ENCODE measurements at places on chromosomes 3 and 15.

DNA sequence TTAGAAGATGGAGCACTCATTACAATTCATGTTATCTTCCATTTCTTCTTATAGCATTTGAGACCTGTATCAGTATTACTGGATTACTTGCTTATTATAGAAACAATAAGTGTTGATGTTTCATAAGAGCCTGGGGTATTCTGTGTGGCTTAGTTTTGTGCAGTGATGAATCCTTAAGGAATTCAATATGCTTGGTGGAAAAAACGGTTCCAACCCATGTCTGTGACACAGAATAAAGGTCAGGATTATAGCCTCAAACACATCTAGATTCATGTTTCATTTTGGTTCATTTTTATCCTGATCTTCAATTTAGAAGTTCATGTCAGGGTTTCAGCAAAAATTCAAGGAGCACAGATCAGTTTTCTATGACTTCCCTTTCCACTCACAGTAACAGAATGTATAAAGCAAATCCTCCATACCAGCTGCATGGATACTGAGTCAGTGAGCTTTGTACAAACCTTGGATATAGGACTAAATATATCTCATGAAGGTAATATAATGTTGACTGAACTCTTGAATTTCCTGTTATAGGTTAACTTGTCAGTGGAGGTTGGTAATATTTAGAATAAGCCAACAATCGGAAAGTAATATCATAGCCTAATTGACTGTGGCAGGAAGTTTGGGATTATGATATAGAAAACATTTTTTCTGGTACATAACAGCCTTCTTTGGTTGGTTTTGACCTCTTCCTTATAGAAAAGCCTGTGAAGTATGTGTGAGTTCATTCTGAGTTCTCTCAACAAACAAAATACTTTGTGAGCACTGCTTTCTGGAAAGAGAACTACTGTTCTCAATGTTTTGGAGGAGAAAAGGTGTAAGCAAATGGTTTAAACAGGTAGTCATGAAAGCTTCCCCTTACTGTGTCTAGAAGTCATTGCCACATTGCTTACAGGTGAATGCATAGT lies 218.2 kb upstream of the TPM1 start:
- DNase-seq, result no peak

DNA sequence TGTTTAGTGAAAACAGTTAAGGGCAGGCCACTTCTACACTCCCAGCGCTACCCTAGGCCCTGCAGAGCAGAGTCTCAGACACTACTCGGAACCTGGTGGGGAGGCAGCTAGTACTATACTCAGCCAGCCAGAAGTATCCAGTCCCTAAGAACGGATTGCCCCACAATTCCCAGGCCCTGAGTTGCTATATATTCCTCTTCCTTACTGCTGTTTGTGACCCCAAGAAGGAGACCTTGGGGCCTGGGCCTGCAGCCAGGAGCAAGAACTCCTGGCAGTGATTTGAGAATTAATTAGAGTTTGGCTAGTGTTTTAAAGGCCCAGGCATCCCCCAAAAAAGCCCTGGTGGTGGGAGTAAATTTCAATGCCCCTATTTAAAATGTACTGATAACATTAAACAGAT lies 87.7 kb downstream of the RBPMS2 start:
- no peak for DNase-seq

DNA sequence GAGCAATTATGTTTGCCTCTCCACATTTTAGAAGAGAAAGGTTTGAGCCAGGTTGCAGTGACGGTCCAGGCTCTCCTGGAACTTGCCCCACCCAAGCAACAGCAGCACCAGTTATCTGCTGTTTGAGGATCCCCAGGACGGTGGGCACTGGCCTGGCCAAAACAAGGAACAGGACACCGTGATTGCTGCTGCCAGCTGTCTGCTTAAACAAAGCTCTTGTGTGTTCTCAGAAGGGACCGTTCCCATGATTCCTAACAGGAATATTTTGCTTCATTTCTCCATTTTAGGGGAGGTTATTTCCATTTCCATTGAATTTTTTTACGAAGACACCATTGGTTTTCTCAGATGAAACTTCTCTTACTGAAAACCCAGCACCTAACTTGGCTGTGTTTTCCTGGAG lies 66.4 kb upstream of the RPL35A start:
- no peak for DNase-seq

DNA sequence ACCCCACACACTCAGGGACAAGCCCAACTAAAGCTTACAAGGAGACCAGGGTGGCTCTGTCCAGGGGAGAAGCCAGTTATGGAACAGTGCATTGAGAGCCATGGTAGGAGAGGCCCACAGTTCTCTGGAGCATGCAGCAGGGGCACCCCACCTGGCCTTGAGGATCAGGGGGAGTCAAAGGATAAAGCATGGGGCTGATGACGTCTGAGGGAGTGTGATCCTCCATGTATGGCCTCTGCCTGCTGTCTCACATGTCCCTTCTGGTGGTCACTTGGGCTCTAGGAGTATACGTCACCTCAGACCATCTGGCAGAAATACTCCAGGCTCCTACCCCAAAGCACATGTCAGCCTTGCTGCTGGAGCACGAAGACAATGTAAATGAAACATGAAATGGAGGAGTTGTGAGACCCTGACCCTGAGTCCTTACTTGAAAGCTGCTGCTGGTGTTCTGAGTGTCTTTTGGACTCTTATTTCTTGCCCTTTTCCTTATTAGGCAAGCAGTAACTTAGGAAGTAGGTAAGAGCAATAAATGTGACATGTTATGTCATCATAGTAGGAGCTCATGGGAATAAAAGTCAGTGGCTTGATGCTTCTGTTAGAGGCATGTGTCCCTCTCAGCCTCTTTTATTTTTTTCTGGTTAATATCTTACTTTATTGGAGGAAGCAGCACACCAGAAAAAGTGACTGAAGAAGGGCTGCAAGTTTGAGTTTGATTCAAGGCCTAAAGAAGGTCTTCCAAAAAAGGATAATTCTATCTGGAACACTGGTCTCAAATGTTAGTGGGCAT lies 15.5 kb downstream of the SRPRB start:
- DNase-seq, result no peak

- no peak for DNase-seq
Observed at GRCh38 chr15:52789601-52790168, 451 bp downstream of the ONECUT1 start.

DNA sequence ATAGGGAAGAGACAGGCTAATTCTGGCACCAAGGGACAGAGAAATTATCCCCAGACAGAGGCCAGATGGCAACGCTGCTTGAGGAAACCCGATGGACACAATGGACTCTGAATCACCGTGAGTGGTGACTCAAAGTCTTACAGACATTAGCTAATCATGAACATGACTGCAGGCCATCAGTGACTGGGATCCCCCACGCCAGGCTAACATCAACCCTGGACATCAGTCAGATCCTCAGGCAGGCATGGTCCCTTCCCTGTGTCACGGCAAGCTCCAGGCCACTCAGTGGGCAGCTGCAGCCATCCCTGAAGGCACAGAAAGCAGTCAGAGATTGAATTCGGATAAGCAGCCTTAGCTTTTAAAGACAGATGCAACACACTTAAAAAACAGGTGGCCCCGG lies 23.8 kb upstream of the OXTR start:
- no peak for DNase-seq

DNA sequence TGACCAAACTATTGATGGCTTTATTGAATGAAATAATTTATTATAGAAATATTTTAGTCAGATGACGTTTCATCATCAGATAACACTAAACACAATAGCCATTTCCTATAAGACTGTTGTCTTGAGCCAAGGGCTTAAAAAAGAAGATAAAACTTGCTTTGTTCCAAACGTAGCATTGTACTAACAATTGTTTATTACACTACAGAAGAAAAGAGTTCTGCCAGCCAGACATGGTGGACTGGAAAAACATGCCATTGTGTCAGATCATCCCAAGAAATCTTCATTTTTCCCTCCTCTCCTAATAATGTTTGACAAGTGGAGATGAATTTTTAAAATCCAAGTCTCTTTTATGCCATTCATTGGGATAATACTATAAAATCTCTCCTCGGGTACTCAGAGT lies 203.3 kb downstream of the CDIN1 start:
- DNase-seq, result no peak

DNA sequence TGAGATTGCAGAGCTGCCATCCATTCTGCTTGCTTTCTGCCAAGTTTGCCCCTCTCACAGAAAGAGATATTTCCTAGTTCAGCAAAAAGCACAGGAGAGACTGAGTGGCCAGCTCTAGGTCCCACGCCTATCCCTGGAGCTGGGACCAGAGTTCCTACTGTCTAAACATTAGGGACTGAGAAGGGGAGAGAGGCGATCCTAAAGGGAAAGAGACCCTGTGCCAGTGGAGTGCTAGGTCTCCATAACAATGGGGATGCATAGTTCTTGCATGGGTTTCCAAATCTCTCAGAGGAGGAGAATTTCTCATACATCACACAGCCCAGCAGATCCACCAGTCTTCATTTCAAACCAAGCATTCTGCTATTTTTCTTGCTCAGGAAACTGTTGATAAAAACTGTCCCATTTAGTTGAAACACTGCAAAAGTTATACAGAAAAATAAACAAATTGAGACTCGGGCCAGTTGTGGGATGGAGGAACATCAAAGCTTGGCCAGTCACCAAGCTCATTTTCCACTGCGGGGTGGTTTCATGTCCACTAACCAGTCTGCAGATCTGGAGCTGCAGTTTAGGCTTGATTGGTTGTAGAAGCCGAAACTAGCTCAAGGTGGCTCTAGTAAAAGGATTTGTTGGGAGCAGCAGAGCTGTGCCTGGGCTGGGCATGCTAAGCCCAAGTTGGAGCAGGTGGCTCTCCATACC lies 62.7 kb downstream of the EEFSEC start:
- DNase-seq, result no peak

GRCh38 chr15:100704281-100705055 lies 102.1 kb downstream of the ASB7 start:
- DNase-seq, result no peak

DNA sequence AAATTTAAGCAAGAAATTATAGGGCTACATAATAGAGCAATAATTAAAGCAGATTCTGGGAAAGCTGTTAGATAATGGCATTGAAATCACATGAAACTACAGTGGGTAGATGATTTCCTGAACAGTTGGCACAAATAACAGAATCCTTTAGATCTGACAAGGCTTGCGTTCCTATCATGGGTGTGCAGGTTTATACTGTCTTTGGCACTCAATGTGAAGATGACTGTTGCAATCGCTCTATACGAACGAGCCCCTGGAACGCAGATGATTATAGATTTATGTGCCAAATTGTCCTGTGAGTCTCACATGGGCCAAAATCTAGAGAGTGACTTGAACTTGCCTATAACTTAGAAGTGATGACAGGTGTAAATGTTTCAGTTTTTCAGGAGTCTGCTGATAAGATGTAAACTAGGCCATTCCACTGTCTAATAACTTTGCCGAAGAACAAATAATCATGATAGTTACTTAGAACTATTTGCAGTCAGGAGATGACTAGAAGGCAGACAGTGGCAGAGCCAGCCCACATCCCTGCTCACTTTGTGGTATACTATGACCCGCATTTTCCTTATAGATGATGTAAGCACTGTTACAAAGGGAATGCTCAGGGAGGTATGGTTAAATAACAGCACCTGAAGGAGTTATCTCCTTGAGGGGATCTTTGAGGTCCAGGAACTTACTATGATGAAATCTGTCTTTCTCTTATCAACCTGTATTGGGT lies 30.5 kb upstream of the TRPC1 start:
- DNase-seq, result no peak

GRCh38 chr15:61840090-61840489 lies 220.2 kb downstream of the VPS13C start:
- DNase-seq, result no peak

DNA sequence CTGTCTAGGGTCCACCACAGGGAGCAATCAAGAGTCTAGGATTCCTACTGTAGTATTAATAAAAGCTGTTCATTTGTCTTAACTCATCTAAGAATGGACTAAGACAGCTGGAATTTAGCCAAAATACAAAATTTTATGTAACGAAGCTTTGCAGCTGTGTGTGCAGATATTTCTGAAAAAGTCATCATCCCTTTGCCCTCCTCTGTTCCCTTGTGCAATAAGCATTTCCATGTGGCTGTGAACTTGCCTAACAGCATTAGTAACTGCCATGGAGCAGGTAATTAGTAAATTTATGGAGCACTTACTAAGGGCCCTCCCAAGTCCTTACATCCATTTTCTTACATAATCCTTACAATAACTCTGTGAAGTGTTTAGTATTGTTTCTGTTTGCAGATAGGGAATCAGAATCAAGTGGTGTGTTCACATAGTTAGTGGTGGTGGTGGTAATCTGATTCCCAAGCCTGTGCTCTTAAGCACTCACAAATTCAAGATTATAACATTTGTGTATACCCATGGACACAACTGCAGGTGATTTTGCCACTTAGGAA lies 114.5 kb downstream of the RARB start:
- DNase-seq, result no peak

GRCh38 chr15:89681146-89681545 lies 2.0 kb upstream of the PLIN1 start:
- no peak for DNase-seq

GRCh38 chr3:189841473-189842205 lies 210.4 kb downstream of the TP63 start:
- no peak for DNase-seq

- no peak for DNase-seq
Observed at GRCh38 chr15:48330105-48330785, 984 bp upstream of the DUT start.
